ENCODE measurements at places on chromosomes 13 and 19. TPM values are rescaled to one million over a fixed set of nuclear protein-coding genes. Genes with fewer than 3 reads are reported as not detected.

- DNase-seq, result peak; percentile 99
Observed at GRCh38 chr19:44401139-44402115, at the start of gene ZNF285. Gene ZNF285 (minus strand): TSS chr19:44401608. CDS start chr19:44397213, 4,395 bp downstream.

DNA sequence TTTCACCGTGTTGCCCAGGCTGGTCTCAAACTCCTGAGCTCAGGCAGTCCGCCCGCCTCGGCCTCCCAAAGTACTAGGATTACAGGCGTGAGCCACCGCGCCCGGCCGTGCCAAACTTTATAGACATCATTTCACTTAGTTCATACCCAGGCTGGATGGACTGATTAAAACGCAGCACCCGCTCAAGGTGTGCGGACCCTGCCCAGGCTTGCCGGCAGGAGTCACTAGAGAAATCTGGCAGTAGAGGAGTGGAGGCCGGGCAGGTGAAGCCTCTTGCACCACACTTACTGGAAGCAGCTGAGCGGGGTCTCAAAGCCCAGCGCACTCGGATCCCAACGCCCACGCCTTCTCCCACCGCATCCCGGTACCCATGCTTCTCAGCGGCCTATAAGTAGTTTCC is 11.4 kb downstream of the PTGIR start:
- no peak for DNase-seq

DNA sequence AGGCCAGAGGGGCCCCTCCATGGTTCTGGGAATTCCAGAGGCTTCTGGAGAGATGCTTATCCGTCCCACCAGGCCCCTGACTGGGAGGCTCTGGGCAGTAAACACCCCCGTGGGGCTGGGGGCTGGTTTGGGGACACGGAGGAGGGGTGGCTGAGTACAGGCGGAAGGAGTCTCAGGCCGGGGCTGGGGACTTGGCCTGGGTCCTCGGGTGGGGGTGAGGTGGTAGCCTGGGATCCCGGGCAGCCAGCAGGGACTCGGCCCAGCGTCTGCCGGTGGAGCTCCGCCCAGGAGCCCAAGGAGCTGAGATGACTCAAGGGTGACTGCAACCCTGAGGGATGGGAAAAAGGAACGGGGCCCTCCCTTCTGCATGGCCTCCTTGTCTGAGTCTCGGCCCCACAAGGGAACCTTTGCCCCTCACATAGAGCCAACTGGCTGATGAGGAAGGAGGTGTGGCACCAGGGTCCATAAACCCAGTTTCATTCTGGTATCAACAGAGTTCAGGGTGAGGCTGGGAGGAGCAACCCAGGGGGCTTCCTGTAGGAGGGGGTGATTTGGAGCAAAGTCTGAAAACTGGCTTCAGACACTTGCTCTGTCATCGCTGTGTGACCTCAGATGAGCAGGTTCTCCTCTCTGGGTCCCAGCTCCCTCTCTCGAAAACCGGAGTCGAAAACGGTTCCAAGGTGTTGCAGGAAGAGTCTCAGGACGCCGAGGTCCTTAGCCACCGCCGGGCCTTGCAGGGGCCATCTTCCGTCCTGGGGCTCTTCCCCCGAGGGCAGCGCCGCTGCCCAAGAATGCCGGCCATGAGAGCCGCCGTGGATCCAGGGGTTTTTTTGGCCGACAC is 809 bp downstream of the MISP start:
- peak; percentile 85 for DNase-seq

DNA sequence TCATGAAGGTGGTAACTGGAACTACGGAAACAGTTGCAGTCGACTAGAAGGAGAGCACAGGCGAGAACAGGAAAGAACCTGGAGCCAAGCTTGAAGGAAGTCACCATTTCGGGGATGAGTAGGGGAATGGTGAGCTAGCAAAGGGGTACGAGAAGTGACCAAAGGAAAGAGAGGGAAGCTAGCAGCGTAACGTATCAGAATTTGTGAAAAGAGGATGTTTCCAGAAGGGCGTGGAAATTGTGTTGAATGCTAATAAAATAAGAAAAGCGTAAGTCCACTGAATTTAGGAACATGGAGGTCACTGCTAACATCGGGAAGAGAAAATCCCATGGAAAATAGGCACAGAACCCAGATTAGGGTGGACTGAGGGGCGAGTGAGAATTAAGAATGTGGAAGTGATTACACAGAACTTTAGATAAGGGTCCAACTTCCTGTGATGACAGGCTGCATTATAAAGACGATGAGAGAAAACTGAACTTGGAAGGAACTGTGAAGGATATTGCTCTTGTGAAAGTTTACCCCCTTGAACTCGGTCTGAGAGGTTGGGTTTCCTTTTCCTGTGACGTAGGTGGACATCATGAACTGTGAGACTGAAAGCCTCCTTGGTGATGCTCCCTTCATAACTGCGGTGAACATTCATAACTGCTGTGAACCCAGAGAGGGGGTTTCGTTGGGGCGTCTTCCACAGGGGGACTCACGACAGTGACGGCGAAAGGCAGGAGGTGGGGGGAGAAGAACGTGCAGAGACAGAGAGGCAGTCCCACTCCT is 2.0 kb upstream of the FFAR2 start:
- DNase-seq, result no peak

GRCh38 chr19:50896591-50897190 is 14.5 kb downstream of the KLK4 start:
- DNase-seq, result peak; percentile 84

DNA sequence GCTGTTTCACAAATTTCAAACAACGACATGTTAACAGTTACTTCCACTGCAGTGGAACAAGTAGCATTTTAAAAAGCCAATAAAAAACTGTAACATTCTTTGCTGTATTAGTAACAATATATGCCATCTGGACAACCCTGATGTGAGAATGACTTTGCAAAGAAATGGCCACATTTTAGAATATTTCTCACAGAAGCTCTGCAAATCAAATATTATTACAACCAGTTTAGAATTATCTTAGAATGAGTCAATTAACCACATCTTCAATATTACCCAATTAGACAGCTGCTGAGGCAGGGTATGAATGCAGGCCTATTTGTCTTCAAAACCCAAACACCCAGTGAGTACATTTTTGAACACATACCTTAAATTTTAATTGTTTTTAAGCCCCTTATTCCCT is 3.2 kb downstream of the ZNF699 start:
- DNase-seq, result peak; percentile 89

GRCh38 chr19:13917888-13918406 is 11.9 kb downstream of the CC2D1A start:
- DNase-seq, result no peak

GRCh38 chr19:51006406-51006805 is 5.0 kb upstream of the KLK8 start:
- DNase-seq, result no peak

GRCh38 chr13:114115796-114116195 is 16.6 kb downstream of the RASA3 start:
- DNase-seq, result no peak

GRCh38 chr19:49672131-49672919 is 4.7 kb upstream of the PRMT1 start:
- DNase-seq, result peak; percentile 45

- DNase-seq, result no peak
Observed at GRCh38 chr13:42895776-42896175, 96.3 kb downstream of the EPSTI1 start.

GRCh38 chr19:2207991-2208860 is 27.9 kb downstream of the PLEKHJ1 start:
- DNase-seq, result no peak

DNA sequence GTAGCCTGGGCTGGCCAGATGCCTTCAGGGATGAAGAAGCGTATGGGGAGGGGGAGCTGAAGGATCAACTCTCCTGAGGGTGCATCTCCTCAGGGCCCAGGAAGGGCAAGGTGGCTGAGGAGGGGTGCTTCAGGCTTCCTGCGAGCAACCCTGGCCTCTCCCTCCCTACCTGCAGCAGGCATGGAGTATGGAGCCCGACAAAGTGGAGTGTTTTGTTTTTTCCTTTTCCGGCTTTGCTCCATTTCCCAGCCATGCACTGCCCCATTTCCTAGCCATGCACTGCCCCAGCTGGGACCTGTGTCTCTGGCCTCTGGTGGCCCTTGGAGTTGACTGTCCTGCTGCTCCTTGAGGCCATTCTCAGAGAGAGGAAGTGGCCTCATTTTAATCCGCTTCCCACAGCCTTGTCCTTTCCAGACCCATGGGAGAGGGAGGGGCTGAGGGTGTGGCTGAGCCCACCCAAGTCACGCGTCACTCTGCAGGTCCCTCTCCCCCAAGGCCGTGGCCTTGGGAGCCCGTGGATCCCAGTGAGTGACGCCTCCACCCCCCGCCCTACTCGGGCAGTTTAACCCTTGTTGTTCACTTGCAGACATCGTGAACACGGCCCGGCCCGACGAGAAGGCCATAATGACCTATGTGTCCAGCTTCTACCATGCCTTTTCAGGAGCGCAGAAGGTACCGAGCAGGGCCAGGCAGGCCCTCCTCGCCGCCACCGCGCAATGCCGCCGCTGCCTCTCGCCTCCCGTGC is 34.4 kb downstream of the CAPN12 start:
- DNase-seq, result no peak

DNA sequence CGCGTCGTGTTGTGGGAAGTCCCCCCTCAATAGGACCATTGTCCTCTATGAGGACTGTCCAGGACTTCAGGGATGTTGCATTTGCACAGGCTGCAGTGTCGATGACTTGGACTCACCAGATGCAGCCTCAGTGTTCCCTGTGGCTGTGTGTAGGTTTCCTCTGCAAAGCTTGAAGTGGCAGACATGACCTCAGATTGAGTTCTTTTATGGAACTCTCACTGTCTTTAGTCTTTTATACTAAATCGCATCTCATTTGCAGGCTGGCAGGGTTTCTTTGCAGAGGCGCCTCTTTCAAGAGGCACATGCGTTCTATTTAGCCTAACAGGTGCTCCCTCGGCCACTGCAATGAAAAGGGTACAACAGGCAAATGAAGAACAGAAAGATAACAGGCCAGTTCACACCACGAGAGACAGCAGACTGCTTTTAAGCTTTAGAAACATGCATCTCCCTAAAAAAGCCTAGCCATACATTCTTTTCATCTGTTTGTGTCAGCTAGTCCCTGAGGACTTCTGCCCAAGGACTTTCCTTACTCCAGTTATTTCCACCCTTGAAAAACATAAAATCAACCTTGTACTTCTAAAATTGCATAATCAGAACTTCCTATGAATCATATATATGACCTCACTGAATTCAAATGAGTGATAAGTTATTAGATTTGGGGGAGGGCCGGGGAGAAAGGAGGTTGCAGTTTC is 118.4 kb downstream of the RAB20 start:
- DNase-seq, result peak; percentile 44

The PSG1 gene
- total RNA-seq, result 11.0 TPM

The GNA15 gene
- not detected for total RNA-seq

The CEACAM20 gene
- total RNA-seq, result not detected

The FUZ gene
- 28.6 TPM for total RNA-seq

The PAN3 gene
- total RNA-seq, result 12.9 TPM

The C19orf67 gene
- not detected for total RNA-seq

The SIGLEC9 gene
- 0.27 TPM for total RNA-seq
